Upper lobe of right lung (tissue), 1 donor: ENCODE measurements at places on chromosomes 1 and 21. TPM values are rescaled to one million over a fixed set of nuclear protein-coding genes. Genes with fewer than 3 reads are reported as not detected.

DNA sequence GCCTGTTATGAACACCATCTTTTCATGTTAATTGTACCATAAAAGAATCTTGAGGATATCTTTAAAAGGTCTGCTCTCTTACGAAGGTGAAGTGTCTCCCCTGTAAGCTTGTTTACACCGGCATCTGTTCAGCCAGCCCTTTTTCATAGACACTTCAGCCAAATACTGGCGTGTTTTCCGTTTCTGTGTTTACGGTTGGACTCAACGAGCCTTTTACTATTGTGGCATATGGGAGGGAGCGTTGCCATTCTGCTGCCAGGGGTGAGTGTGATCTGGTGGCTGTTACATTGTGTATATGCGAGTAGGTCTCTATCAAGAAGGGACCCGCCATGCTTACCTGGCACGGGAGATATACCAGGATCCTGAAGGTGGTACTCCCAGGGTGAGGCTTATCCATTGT is 433.8 kb downstream of the CAMTA1 start:
- DNase-seq: no peak

DNA sequence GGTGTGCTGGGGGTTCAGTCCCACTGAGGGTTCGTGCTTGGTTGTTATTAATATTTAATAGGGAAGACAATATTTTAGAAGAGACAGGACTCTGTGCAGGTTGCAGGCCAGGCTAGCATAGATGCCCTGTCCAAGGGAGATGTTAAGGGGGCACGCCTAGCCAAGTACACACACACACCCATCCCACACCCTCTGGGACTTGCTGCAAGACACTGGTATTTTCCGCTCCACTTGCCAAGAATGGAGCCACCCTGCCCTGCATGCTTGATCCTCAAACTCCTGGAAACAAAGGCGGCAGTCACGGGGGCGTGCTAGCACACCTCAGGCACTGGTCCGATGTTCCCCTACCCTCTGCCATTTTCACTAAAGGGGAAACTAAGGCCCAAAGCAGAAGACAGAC is 99.1 kb downstream of the MRPL37 start:
- no peak for DNase-seq

The CELA2A gene
- not detected for total RNA-seq

The C1orf105 gene
- total RNA-seq: not detected

The JUN gene
- total RNA-seq: 112 TPM

The CLCA4 gene
- total RNA-seq: not detected

DNA sequence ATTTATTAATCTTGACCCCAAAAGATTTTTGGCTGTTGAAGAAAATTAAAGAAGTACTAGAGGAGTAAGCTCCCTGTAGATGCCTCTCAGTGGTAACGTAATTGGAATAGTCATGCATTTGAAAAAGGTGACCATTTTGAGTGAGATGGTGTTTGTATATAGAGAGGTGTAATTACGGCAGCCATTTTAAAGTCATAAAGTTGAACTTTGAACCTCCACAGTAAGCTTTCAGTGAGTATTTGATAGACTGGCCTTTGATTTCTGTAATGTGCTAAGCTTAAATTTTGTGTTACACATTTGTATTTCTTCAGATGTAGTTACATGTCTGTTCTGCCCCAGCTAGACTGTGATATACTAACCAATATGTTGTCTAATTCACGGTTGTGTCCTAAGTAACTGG is 21.5 kb upstream of the TMCO2 start:
- no peak for DNase-seq

- DNase-seq: peak; percentile 89
Measured at GRCh38 chr1:116375887-116376728, 3.1 kb downstream of the ATP1A1 start.

DNA sequence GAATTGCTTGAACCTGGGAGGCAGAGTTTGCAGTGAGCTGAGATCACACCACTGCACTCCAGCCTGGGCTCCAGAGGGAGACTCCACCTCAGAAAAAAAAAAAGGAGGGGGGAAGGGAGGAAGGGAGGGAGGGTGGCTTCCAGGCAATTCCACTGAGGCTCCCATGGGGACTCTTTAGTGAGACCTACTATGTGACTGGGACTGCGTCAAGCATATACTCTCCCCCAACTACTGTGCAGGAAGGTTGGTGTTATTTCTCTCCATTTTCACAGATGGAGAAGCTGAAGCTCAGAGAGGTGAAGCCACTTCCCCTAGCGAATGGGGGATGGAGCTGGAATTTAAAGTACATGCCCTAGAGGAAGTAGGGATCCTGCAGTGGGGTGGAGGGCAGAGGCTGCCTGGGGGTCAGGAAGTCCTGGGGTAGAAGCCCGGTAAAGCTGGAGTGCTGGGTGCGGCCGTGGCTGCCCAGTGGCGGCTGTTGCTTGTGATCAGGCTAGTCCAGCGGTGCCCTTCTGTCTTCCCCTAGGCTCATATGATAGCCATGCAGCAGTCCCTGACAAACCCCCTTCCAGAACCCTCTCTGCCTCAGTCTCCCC is 40.3 kb downstream of the RAP1GAP start:
- no peak for DNase-seq

The TPRG1L gene
- total RNA-seq: 47.5 TPM

DNA sequence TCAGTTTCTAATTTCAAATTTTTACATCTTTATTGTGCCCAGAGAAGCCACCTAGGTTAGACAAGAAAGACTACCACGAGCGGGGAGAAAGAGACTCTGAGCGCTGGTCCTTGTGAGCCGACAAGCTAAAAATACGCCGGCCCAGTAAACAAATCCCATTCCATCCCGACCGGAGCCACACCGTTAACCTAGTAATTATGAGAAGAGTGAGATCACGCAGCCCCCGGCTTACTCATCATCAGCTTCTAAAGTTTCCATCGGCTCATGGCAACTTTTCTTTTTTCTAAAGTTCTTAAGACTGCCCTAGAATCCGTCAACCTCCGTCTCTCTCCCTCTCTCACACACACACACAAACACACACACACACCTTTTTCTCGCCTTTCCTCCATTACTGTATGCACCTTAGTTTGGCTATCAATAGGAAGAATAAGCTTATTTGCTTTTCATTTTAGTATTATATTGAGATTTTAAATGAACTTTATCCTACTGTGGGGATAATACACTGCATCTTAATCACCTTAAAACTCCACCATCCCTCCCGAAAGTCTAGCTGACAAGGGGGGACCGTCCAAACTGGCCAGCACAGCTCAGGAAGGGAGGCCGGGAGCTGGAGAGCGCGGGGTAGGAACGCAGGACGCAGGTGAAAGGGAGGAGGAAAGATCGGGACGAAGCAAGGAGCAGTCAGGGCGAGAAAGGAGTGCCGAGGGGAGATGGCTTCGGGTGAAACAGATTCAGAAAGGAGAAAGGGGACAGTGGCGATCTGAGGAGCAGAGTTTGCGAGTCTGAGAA is 728 bp downstream of the OTUD7B start:
- DNase-seq: no peak

The KIAA1614 gene
- 5.5 TPM for total RNA-seq

DNA sequence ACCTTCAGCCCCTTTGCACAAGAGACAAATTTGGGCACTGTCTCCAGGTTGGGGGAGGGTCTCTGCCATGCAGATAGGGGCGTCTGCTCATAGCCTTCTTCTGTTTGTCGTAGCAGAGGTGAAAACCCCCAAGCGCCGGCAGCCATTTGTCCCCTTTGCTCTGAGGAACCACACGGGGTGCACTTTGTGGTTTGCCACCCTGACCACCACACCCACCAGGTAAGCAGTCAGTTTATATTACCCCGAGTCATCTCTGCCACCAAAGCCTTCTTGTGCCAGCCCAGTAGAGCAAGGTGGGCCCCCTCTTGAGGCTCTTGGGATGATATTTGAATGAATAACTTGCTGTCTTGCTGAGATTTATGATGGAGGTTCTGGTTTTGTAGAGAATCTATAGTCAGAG is 111.8 kb downstream of the VPS13D start:
- no peak for DNase-seq

DNA sequence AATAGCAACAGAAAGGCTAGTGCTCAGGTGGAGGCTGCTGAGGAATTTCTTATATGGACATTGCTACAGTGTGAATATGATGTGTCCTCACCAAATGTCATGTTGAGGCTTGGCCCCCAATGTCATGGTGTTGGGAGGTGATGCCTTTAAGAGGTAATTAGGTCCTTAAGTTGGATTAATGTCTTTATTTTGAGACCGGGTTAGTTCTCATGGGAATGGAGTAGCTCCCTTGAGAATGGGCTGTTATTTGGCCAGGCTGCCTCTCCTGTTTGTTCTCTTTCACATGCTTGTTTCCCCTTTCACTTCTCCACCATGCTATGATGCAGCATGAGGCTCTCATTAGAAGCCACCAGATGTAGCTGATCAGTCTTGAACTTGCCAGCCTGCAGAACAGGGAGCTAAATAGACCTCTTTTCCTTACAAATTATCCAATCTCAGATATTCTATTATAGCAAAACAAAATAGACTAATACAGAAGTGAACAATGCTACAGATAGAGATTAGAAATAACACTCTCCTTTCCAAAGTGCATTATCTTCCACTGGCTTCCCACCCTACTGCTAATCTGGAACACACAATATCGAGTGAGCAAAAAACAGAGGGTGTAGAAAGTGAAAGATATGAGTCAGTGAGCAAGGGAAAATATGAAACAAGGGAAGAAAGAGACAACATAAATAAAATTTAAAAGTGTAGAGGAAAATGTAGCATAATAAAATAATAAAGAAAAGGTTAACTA is 160.2 kb downstream of the NTMT2 start:
- DNase-seq: no peak

DNA sequence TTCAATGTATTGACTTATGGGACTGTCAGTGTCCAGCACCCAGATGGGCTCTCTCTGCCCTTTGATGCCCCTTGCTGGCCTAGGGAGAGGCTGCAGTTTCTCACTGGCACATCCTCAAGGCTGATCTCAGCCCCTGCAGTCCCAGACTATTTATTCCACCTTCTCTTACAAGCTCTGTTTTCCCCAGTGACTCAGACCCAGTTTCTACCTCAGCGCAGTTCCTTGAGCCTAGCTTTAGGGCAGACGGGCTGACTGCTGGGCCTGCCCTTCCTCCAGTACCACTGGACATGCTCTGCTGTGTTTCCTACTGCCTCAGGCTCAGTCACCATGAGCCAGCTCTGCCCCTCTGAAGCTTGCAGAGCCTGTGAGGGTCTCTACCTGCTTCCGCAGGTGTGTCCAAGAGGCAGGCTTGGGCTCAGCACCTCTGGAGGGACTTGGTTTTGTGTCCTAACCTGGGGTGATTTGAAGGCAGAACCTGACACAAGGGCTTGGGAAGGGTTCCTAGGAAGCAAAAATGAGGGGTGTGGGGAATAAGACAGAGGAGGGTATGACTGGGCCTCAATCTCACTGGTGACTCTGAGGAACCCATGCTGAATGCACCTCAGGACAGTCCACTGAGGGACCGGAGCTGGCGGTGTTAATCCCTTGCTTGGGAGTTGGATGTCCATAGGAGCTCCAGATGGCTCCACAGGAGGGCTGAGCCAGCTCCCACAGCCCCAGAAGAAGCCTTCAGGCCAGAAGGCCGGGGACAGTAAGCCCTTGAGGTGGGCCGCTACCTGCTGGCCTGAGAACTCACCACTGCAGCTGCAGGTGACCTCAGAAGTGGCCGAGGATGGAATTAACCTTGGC is 689.9 kb downstream of the MATN1 start:
- DNase-seq: peak; percentile 48

GRCh38 chr1:51442616-51443015 is 76.5 kb downstream of the EPS15 start:
- no peak for DNase-seq

GRCh38 chr1:45275054-45275453 is 51.6 kb upstream of the HPDL start:
- no peak for DNase-seq

- DNase-seq: no peak
Measured at GRCh38 chr1:97238816-97239215, 517.2 kb downstream of the PTBP2 start.

- DNase-seq: no peak
Measured at GRCh38 chr1:99669821-99670220, 23.9 kb downstream of the PALMD start.

GRCh38 chr1:246815693-246816270 is 91.6 kb downstream of the SCCPDH start:
- DNase-seq: no peak

- no peak for DNase-seq
Measured at GRCh38 chr1:178376008-178376407, 120.8 kb downstream of the CLEC20A start.

The CNIH3 gene
- 4.8 TPM for total RNA-seq

The FCRL1 gene
- total RNA-seq: 1.4 TPM

DNA sequence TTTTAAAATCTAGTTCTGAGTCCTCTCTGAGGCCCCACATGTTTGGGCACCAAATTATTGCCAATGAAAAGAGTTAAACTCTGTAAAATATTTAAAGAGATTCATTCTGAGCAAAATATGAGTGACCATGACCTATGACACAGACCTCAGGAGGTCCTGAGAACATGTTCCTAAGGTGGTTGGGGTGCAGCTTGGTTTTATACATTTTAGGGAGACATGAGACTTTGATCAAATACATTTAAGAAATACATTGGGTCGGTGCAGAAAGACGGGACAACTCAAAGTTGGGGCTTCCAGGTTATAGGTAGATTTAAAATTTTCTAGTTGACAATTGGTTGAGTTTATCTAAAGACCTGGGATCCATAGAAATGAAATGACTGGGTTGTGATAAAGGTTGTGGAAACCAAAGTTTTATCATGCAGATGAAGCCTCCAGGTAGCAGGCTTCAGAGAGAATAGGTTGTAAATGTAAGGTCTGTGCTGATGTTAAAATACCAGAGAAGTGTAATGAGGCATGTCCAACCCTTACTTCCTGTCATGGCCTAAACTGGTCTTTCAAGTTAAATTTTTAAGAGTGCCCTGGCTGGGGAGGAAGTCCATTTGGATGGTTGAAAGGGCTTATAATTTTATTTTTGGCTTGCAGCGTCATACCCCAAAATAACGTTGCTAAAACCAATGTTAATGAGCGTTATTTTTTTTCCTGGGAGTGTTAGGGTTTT is 274.9 kb downstream of the NUF2 start:
- no peak for DNase-seq

The ADAM30 gene
- total RNA-seq: not detected

The SNX7 gene
- 14.8 TPM for total RNA-seq

The LRRC7 gene
- not detected for total RNA-seq

GRCh38 chr1:27865821-27866220 is 6.5 kb upstream of the THEMIS2 start:
- no peak for DNase-seq

The CDC42SE1 gene
- total RNA-seq: 105 TPM

GRCh38 chr1:113782406-113782805 is 23.1 kb upstream of the PHTF1 start:
- DNase-seq: no peak

The MAP10 gene
- 2.1 TPM for total RNA-seq
